Glutamatergic neuron (in vitro differentiated cells): ENCODE measurements at places on chromosomes 5 and 9.

DNA sequence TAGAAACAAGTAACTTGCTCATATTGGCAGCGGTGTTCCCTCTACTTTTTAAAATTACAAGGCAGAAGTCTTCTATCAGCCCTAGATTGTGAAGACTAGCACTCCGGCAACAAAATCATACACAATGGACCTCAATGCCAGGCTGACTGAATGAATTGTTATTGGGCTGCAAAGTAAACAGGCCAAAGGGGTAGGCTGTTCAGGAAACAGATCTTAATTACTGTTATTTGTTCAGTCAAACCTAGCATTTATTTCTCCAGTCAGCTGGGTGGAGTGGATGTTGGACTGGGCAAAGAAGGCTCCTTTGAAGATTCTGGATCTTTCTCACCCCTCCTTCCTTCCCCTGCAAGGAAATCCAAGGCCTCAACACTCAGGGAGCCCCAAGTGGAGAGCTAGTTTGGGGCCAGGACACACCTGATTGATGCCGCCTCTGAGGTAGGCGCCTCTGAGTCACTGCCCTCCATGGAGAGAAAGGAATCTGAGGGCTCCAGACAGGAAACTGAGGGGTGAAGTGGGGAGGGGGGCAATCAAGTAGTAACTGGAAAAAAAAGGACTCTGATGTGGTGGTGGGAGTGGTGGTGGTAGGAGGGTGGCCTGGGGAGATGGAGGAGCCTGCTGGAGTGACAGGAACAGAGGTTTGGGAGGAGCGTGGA, 35.5 kb downstream of the SERINC5 start:
- no peak for DNase-seq

DNA sequence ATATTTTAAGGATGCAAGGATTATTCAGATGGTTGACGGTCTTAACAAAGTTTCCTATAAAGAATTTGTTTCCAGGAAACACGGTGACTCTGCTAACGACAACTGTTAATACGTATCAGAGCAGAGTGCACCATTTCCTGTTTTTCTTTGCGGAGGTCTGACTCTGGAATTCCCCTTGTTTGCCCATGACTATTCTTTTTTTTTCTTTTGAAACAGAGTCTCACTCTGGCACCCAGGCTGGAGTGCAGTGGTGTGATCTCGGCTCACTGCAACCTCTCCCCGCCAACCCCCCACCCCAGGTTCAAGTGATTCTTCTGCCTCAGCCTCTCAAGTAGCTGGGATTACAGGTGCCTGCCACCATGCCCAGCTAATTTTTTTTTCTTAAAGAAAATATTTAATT, 115.9 kb downstream of the CDC42SE2 start:
- no peak for DNase-seq

- DNase-seq = no peak
Observed at GRCh38 chr5:22390888-22391287, 462.3 kb downstream of the CDH12 start.

- DNase-seq = no peak
Observed at GRCh38 chr9:7206221-7206758, 448.5 kb downstream of the KDM4C start.

DNA sequence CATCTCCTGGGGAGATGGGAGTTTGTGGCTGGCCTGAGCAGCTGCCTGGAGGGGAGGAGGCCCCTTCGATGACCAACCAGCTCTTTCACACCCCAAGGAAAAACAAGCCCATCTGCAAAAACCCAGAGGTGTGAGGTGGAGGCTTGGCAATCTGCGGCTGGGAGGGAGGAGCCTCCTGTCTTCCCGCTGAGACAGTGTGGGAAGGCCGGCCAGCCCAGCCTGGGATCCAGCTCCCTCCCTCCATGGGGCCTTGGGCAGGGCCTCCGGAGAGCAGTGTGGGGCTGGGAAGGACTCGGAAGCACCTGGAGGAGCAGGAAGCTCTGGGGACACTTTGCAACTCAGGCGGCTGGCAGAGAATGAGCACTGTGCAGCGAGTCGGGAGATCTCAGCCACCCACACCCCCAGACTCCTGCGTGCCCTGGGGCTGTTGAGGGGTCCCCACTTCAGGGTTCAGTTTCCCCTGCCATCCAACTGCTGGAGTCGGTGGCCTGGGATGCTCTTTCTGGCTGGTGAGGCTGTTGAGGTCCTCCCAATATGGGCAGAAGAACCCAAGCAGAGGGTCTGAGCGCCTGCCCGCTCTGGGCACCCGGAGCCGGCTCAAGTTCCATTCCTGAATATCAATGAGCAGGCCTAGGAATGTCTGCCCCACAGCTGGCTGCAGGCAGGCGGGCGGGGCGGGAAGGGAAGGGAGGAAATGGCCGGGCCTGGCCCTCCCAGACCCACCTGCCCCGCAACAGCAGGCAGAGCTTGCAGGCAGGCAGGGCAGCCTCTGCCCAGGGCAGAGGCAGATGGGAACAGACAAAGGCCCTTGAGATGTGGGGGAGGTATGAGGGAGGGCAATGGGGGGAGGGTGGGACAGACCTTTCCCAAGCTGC, 101.1 kb downstream of the FGF18 start:
- DNase-seq = peak; percentile 60

- DNase-seq = no peak
Observed at GRCh38 chr5:14028938-14029584, 84.6 kb upstream of the DNAH5 start.

- peak; percentile 81 for DNase-seq
Observed at GRCh38 chr9:86946201-86947145, 833 bp downstream of the GAS1 start.

GRCh38 chr5:17219006-17219422, 1.6 kb downstream of the BASP1 start:
- peak; percentile 93 for DNase-seq

GRCh38 chr9:113593682-113594281, 130.3 kb downstream of the RGS3 start:
- peak; percentile 85 for DNase-seq

DNA sequence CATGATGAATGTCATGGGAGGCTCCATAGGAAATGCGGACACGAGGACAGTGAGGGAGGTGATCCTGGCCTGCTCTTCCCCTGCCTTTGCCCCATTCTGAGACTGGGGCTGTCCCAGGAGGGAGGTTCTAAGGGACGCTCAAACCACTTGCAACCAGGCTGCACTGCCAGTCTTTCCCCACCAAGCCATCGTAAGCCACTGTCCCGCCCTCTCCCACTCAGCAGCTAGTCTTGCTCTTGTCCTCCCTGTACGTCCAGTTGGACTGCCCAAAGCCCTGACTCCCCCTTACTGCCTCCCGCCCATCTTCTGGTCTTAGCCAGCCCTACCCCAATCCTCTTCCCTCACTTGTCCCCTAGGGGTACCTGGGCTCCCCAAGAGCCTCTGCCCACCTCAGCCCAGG, 115.7 kb downstream of the FSTL4 start:
- no peak for DNase-seq

- no peak for DNase-seq
Observed at GRCh38 chr9:123509646-123510045, 153.6 kb downstream of the CRB2 start.

DNA sequence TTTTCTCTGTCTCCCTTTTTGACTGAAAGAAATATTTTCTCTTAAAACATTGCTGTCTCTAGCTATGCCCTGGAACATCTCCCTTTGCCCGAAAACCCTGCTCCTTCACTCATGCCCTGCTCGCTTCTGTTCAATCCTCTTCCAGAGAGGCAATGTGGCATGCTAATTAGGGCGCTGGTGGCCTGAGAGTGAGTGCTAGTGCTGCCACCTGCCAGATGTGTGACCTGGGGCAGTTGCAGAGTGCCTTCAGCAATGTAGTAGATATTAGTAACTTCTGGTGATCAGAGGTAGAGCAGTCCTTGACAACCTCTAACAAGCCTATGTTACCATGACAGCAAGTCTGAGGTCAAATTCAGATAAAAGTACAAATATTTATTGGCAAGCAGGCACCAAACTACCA, 119.5 kb upstream of the OSMR start:
- no peak for DNase-seq

DNA sequence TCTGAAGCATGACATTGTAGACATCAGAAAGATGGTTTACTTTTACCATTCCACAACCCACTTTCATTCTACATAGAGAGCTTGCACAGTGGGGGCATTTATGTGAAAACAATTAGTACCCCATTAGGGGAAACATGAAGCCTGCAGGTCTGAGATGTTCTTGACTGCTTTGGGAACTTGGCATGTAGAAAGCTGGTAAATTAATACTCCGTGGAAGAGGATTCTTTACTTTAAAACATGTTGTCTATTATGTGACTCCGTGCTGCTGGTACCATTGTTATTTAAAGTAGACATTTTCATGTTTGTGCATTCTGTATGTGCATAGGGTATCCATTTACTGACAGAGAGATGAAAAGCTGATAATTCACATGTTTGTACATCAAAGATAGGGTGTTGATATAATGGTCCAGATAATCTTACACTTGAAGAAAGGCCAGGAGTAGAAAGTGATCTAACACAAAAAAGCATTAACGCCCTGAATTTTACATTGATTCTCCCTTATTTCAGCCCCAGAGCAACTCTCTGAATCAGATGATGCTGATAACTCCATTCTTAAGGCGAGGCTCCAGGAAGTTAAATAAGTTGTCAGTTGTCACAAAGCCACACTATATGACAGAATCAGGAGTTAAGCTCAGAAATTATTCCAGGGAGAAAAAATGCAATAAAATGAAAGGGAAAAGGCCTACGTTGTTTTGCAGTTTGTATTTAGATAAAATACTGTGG, 50.1 kb upstream of the CD180 start:
- no peak for DNase-seq

- DNase-seq = no peak
Observed at GRCh38 chr9:119416793-119417192, 47.6 kb upstream of the BRINP1 start.

DNA sequence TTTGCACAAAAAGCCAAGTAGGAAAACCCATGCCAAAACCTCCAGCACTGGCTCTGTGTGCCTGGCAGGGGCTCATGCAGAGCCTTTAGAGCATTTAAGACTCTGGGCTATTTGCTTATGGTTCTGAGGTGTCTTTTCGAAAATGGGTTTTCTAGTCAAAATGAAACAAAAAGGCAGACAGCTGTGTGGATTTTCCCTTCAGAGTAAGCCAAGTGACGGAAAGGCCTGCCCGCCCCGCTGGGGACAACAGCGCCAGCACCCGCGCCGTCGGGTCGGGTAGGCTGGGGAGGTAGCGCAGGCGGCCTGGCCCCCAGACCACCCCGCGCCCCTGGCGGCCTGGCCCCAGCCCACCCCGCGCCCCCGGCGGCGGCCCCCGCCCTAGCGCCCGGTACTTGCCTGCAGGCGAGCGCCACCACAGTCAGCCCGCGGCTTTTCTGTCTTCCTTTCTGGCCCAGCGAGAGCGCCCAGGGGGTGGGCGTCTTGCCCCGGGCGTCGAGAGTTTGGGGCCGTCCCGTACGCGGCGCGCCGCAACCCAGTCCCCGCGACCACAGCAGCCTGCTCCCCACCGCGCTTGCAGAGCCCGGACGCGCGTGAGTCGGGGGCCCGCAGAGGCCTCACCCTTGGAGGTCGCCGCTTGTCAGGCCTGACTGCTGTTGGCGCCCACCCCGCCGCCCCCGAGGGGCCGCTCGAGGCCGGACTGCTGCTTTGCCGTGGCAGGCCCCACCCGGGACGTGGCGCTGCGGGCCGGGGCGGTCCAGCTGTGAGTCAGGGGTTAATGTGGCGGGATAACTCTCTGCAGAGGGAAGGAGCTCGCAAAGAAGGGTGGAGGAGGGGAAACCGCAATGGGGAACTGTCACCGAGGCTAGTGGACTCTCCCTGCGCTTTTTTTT, at the start of gene TICAM2:
Gene TICAM2, minus strand, starts transcription at position 779 of the 890 bp plus-strand sequence. CDS start 21,223 bp downstream, outside the sequence.
- DNase-seq = peak; percentile 72

DNA sequence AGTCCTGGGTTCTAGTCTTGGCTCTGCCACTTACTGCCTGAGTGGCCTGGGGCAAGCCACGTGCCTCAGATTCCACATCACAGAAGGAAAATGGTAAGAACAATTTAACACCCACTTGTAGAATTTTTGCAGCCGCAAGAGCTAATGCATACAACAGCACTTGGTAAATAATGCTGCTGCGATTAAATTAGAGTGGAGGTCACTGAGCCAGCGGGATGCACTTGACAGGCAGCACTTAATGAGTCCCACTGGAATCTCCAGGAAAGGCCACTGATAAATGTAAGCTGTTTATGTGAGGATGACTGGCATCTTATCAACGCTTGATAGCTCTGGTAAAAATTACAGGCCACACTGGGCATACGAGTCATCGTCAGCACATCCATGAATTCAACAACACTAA, 59.4 kb upstream of the UBTD2 start:
- DNase-seq = no peak

GRCh38 chr5:14706615-14707021, 42.1 kb downstream of the OTULIN start:
- DNase-seq = no peak

DNA sequence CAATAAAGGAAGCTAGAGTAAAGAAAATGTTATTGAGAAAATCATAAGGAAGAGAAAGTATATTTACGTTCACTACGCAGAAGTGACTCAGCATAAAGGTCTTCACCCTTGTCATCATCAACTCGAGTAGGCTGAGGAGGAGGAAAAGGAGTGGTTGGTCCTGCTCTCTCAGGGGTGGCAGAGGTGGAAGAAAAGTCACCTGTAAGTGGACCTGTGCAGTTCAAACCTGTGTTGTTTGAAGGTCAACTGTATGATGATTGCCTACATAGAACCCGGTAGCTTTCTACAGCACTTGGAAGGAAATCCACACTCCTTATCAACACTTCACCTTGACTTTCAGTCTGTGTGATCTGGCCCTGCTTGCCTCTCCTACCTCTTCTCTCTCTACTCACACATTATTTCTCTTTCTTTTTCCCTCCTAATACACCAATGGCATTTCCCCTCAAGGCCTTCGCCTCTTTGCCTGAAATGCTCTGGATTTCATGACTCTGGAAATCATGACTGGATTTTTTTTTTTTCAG, 109.3 kb upstream of the CPEB4 start:
- no peak for DNase-seq
